ENCODE measurements at places on chromosomes 5 and 9. TPM values are rescaled to one million over a fixed set of nuclear protein-coding genes. Genes with fewer than 3 reads are reported as not detected.

Gene TEK
- 15.4 TPM for polyA plus RNA-seq

Gene HTR1A
- not detected for polyA plus RNA-seq

Gene BTNL3
- 1.7 TPM for polyA plus RNA-seq

Gene PAPPA
- 1.0 TPM for polyA plus RNA-seq

DNA sequence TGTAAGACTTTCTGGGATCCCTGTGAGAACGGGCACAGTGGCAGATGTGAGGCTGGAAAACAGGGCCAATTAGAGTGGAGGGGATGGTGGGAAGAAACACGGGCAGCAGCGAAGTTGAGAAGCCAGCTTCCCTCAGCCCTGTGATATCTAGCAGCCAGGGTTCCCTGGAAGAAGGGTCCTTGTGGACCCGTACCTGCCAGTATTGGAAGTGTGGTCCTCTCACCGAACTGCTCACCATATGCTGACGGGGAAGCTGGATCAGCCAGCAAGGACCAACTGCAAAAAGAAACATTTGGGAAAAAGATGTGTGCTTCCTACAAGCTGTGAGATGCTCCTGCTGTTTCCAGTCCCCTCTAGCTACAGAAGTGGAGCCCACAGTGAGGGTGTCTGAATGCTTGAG lies 13.6 kb downstream of the CKMT2 start:
- H3K4me3 ChIP-seq: no peak overlapping the region
- no peak for DNase-seq
- H3K27ac ChIP-seq: no peak overlapping the region
- H3K27me3 ChIP-seq: no peaks in the 10 kb centered on the region
- H3K36me3 ChIP-seq: peaks cover 13% of the 10 kb centered on the region

GRCh38 chr9:123000371-123001068 lies 32.9 kb upstream of the GPR21 start:
- no peaks in the 10 kb centered on the region for H3K4me1 ChIP-seq
- H3K4me3 ChIP-seq: no peak overlapping the region
- no peak overlapping the region for H3K27ac ChIP-seq
- H3K36me3 ChIP-seq: peaks cover 9% of the 10 kb centered on the region
- no peak for DNase-seq

GRCh38 chr9:99357575-99357974 lies 135.5 kb downstream of the SEC61B start:
- H3K36me3 ChIP-seq: no peaks in the 10 kb centered on the region
- H3K27me3 ChIP-seq: peaks cover 7% of the 10 kb centered on the region
- no peak overlapping the region for H3K4me3 ChIP-seq
- peaks cover 57% of the 10 kb centered on the region for H3K4me1 ChIP-seq
- H3K27ac ChIP-seq: peak overlapping the region; percentile 25

DNA sequence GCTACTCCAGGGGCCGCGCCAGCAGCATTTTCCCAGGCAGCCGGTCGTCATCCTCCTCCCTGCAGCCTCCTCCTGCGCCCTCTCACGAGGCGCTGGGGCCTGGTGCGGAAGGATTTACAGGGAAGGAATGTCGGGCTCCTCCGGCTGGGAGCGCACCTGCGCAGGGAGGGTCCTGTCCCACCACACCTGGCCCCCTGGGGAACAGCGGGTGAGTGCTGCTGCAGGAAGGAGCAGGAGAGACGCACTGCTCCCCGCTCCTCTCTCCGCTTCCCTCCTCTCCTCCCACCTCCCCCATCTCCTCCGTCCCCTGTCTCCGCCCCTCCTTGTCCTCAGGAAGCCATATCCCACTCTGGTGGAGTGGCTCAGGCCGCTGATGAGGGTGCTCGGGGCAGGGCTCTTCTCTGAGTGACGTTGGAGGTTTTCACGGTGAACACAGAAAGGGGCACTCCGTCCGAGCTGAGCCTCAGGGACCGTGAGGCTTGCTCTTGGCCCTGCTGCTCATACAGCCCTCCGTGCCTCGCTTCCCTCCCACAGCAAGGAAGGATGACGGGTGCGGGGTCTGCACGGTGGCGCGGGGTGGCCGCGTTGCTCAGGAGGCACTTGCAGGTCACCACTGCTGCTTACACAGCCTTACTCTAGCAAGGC lies 31.3 kb downstream of the IRX4 start:
- H3K4me3 ChIP-seq: no peak overlapping the region
- H3K27ac ChIP-seq: no peak overlapping the region
- H3K36me3 ChIP-seq: no peaks in the 10 kb centered on the region
- peaks cover 7% of the 10 kb centered on the region for H3K4me1 ChIP-seq
- peaks cover 76% of the 10 kb centered on the region for H3K27me3 ChIP-seq

DNA sequence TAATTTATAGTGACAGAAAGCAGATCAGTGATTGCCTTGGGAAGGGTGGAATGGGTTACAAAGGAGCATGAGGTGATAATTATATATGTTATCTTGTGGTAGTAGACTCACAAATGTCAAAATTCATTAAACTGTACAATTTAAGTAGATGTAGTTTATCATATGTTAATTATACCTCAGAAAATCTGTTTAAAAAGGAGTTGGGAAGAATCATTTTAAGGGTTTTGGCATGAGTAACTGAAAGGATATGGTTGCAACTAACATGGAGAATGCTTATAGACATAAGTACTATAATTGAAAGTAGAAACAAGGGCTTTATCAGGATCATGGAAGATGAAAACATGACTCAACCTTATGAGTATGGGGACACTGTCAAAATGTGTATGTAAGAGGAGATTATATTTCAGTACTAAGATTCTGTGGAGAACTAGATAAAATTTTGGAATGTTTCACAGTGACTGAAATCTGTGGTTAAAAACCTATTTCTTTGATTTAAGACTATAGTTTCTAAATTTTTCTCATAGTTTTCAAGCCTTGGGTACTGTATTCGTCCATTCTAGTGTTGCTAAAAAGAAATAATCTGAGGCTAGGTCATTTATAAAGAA lies 73.3 kb downstream of the FCHO2 start:
- H3K4me3 ChIP-seq: no peak overlapping the region
- H3K36me3 ChIP-seq: peaks cover 8% of the 10 kb centered on the region
- no peak for DNase-seq
- H3K27me3 ChIP-seq: no peaks in the 10 kb centered on the region

GRCh38 chr9:83299094-83299493 lies 236.2 kb upstream of the RASEF start:
- no peaks in the 10 kb centered on the region for H3K36me3 ChIP-seq
- no peak for DNase-seq
- no peak overlapping the region for H3K4me3 ChIP-seq
- no peak overlapping the region for H3K27ac ChIP-seq
- H3K4me1 ChIP-seq: peaks cover 6% of the 10 kb centered on the region

DNA sequence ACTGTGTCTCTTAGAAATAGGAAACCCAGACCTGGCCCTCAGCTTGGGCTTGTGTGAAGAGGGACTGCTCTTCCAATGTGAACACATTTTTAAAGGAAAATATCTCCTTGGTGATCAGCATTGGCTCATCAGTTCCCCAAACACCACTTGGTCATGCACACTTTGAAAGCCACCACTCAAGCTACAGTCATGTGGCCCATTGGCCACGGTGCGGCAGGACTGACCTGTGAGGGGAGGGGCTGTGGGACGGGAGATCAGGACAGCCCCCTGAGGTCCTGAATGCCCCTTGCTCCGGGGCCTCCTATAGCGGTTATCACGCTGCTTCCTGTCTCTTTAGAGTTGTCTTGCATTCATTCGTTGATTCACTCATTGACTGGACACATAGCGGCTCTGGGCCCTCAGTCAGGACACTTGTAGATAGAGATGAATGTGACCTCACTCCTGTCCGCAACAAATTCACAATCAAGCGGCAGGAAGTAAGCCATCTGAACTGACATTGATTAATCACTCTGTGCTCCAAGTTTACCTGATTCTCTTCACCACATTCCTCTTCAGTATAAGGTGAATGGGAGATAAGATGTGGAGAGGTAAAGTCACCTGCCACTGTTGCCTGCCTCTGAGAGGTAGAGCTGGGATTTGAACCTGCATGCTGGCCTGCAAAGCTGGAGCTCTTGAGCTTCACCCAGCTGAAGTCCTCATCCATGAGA lies 73.1 kb downstream of the COL15A1 start:
- no peak for DNase-seq
- no peaks in the 10 kb centered on the region for H3K4me1 ChIP-seq
- no peaks in the 10 kb centered on the region for H3K27me3 ChIP-seq
- H3K36me3 ChIP-seq: peaks cover 54% of the 10 kb centered on the region
- no peak overlapping the region for H3K27ac ChIP-seq
- H3K4me3 ChIP-seq: no peak overlapping the region

GRCh38 chr5:152379331-152379730 lies 25.7 kb downstream of the NMUR2 start:
- H3K27ac ChIP-seq: no peak overlapping the region
- no peak for DNase-seq
- H3K4me1 ChIP-seq: no peaks in the 10 kb centered on the region
- no peak overlapping the region for H3K4me3 ChIP-seq
- H3K36me3 ChIP-seq: no peaks in the 10 kb centered on the region

DNA sequence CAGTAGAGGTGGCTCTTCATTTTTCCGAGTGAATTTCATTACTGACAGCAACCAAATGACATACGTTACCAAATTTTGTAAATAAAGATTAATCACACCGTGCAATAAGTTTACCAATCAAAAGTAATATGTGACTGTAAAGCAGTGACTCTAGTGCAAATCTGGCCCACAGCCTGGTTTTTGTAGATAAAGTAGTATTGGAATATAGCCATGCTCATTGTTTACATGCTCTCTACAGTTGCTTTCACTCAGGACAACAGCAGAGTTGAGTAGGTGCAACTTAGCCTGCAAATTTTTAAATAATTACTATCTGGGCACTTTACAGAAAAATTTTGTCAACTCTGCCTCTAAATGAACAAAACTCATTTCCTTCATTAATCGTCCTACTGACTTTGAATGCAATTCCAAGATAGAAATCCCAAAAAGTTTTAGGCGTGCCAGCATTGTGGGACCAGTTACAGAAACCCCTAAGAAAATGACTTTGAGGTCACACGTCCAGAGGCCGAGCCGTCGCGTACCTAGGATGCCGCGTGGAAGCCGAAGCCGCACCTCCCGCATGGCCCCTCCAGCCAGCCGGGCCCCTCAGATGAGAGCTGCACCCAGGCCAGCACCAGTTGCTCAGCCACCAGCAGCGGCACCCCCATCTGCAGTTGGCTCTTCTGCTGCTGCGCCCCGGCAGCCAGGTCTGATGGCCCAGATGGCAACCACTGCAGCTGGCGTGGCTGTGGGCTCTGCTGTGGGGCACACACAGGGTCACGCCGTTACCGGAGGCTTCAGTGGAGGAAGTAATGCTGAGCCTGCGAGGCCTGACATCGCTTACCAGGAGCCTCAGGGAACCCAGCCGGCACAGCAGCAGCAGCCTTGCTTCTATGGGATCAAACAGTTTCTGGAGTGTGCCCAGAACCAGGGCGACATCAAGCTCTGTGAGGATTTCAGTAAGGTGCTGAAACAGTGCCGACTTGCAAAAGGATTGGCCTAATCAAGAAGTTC lies 180.7 kb upstream of the TLE4 start:
- H3K4me1 ChIP-seq: no peaks in the 10 kb centered on the region
- DNase-seq: no peak
- no peak overlapping the region for H3K27ac ChIP-seq
- no peaks in the 10 kb centered on the region for H3K36me3 ChIP-seq
- H3K4me3 ChIP-seq: no peak overlapping the region
